NCI-H1048 (cell line): ENCODE measurements at places on chromosomes 16 and 17.

- DNase-seq: no peak
Measured at GRCh38 chr16:22093331-22093730, 990 bp downstream of the VWA3A start.

DNA sequence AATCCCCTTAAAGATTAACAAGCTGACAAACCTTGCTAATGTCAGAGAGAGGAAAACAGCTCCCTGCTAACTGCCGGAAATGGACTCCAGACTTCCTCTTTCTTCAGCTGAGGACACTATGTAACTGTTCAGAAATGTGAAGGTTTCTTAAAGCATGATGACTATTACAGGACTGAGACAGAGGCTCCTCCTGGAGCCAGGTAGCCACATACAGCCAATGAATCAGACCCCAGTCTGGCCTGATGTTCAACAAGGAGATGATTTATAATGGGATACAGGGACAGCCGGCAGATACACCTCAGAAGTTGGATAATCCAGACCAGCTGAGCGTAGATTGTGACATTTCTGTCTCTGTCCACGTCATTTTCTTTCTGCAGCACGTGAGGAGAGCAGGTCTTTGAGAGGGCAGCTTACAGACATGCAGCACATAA lies 216.2 kb downstream of the HS3ST3A1 start:
- no peak for DNase-seq

- DNase-seq: no peak
Measured at GRCh38 chr17:68184816-68185436, 62.9 kb upstream of the AMZ2 start.

GRCh38 chr17:73291260-73291801 lies 20.5 kb downstream of the CDC42EP4 start:
- DNase-seq: no peak

DNA sequence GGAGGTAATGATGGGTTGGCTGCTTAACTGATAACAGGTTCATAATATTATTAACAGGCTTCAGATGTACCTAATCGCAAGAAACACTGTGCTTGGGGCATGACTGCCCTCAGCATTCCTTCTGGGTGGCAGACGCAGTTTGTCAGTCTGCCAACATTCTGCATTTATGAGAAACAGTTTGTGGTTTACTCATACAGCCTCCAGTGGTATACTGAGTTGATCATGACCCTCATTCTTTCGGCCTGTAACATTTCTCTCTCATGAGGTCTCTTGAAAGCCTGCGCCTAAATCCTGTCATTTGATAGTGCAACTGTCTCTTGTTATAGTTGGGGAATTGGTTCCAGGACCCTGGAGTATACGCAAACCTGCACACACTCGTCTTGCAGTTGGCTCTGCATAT lies 4.9 kb upstream of the RUSF1 start:
- DNase-seq: no peak

DNA sequence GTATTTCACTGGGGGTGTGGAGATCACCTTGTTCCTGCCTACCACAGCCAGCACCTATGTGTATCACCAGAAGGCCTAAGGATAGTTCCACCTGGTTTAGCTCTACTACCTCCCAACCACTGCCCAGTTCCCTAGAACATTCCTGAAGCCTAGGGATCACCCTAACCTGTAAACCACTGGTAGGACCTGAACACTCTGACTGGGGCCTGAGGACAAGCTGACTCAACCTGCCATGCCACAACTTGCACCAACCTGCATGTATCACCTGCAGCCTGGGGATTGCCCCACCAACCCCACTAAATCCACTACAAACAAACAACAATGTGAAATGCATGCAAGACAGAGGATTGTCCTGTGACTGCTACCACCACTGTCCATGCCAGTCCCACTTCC lies 128.1 kb downstream of the KIF2B start:
- no peak for DNase-seq

GRCh38 chr17:76830987-76831715 lies 37.1 kb upstream of the MGAT5B start:
- no peak for DNase-seq

- no peak for DNase-seq
Measured at GRCh38 chr17:50052241-50052796, 3.6 kb upstream of the ITGA3 start.

DNA sequence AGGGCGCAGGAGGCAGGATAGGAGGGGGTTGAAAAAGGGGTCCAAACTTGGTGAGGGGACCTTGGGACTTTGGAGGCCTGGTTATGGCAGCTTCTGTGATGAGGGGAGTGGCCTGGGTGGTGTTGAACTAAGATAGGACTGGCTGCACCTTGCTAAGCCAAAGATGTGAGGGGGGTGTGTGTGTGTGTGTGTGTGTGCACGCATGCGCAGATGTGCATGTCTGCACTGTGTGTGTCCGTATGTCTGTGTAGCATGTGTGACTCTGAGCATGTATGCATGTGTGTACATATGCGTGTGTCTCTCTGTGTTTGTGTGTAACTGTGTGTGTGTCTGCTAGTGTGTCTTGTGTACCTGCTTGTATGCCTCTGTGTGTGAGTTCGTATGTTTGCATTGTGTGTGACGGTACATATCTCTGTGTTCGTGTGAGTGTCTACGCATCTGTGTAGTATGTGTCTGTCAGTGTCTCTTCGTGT lies 4.1 kb downstream of the SLC16A5 start:
- no peak for DNase-seq

- no peak for DNase-seq
Measured at GRCh38 chr17:50540560-50541401, 6.2 kb upstream of the SPATA20 start.

DNA sequence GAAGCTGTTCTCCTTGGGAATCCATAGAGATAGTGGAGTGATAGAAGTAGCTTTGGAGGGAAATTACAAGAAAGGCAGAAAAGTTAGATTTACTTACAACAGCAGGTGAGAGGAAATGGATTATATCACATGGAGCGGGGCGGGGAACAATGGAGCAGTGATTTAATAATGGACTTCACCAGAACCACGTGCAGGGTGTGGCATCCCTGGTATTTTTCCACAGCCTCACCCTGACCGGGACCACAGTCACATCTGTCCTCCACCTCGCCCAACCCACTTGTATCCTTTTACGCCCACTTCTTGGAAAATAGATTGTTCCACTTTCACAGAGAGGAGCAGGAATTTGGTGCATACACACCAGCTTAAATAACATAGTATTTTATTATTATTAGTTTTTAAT lies 15.9 kb upstream of the CYB5B start:
- DNase-seq: no peak

- DNase-seq: no peak
Measured at GRCh38 chr16:85570213-85570734, 42.8 kb upstream of the GSE1 start.
